ENCODE measurements at places on chromosomes 12 and 14.

DNA sequence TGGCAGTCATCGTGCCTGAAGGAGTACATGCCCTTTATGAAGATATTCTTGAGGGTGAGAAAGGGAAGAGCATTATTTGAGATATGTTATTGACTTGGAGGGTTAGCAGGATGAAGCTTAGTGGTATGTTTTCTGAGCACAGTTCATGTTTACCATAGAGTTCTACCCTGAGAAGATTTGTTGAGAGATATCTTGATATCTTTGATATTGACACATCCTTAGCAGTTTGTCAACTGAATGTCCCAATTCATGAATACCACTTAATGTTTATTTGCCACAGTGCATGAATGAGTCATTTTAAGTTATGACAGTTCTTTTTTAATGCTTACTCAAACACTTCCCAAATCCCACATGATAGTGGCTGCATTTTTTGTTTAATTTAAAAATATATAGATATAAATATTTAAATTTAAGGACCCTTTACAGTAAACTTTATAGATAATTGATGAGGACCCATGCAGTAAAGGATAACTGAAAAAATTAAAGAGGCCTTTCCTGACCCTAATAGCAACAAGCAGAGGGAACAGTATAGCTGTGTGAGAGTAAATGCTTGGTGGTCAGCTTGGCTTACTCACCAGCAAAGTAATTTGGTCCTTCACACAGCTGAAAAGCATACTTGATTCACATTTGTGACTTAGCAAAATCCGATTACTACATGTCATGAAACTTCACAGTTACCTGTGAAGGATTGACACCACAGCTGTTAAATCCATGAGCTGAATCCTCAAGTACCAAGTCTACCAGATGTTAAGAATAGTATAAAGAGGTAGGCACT is 25.8 kb downstream of the SLC39A9 start:
- no peak for DNase-seq

DNA sequence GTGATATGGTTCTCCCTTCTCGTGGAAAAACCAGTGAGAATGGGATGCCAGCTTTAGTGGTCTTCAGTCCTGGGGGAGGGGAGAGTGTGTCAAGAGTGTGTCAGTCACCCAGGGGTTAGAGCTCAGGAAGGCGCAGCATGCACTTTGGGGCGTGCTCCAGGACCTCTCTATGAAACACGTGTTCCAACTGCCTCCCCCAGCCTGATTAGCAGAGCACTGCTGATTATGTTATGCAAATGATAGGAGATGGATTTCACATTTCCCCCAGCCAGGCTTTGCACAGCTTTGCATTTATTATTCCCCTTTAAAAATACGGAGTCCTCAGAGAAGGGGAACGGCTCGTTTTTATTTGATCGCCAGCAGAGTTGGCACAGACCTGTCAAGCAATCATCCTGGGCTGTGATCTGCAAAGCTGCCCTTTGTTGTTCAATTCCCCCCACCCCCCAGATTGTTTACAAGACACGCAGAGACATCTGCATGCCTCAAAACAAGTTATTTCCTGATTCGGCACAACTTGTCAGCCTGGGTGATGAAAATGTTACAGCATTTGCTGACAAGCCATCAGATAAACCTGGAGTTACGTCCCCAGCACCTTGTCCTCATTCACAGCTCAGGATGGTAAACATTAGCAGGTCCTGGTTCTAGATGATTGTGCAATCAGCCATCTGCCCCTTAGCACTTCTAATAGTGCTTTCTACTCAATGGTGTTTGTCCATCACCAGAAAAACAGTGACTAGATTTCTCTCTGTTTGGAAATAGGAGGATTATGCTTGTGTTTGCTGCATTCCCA is 196.5 kb downstream of the NOVA1 start:
- no peak for DNase-seq

DNA sequence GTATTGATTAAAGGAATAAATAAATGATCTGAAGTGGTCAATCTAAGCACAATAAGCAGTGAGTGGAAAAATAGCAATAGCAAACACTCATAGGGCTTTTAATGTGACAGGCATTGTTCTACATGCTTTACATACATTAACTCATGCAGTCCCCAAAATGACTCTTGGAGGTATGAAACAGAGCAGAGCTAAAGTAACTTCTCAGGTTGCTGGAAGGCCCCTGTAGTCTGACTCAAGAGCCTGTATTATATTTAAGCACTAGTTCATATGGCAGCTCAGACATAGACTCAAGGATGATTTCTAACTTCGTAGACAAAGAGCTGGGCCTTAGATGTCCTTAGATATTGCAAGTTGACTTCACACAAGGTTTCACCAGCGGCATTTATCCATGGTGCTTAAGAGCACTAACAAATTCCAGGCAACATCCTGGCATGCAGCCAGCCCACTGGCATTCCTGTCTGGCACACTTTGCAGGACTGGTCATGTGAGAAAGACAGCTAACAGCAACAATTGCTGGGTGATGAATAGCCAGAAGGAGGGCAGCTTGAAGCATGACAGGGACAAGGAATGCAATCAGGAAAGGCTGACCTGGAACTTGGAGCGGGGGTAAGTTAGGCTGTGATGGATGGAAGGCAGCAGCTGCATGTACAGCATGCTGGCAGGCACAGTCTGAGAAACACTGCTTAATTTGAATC is 22.9 kb upstream of the KTN1 start:
- DNase-seq = peak; percentile 92

DNA sequence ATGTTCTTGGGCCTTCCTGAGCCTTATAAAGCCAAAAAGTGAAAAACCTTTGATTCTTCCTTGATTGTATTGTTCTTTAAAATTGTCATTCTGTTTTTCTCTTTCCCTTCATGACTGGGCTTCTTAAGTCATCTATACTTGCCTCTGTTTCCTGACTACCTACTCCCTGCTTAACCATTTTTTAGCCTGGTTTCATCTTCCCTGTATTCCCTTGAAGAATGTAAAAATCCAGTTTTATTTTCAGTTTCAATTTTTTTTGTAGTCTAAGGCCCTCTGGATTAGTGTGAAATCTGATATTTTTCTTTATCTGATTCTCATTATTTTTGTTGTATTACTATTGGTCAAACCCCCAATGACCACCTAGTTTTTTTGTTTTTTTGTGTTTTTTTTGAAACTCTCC is 46.3 kb downstream of the APAF1 start:
- DNase-seq = no peak

- peak; percentile 84 for DNase-seq
Measured at GRCh38 chr14:59275668-59276067, 87.2 kb downstream of the DAAM1 start.

GRCh38 chr12:10184261-10184843 is 5.5 kb downstream of the TMEM52B start:
- DNase-seq = peak; percentile 57

DNA sequence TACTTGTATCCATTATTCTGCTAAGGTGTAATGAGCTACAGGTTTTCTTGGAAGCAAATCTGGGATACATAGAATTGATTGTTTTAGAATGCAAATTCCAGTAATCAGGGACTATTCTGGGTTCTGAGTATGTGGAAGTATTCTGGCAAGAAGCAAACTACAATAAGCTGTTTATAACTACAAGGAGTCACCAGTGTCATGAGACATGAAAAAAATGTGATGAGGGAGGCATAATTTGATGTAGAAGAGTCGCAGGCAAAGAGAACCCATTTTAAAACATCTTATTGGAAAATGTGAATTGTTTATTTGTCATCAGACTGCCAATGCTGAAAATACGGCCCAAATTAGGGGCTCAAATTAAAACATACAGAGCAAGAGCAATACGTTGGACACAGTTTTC is 321.8 kb upstream of the E2F7 start:
- no peak for DNase-seq

DNA sequence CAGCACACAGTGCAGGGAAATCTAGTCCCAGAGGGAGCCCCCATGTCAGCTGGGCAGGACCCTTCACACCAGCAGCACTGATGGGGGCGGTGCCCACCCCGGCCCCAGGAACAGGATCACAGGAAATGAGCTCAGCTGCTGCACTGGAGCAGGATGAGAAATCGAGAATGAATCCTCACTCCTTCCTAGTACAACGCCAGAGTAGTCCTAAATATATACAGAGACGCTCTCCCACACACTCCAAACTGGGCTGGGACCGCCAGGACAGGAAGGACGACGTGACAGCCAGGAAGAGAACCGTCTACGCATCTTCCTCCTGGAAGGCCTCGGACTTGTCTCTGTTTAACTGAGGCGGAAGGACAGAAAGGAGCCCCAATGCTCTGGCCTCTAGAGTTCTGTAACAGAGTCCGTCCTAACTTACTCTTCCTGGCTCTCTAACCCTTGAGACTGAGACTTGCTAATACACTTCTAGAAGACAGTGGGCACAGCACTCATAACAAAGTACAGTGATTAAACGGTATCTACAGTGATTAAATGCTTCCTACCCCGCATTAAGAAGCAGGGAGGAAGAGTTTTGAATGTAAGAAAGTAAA is 33.4 kb downstream of the CDC42BPB start:
- peak; percentile 52 for DNase-seq

DNA sequence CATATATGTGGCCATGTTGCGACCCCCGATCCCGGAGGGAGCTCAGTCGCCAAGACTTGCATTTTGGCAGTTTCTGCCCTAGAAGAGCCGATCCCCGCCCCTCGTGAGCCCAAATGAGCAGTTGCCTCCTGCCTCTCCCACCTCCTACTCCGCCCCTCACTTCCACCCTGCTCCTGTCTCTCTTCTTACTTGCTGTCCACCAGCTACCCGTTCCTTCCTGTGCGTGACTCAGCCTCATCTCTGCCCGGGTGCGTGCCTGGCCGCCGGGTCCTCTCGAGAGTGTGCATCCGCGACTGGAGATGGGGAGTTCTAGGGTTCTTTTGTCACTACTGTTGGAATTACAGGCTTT is 585 bp downstream of the GPATCH2L start:
- DNase-seq = peak; percentile 86

DNA sequence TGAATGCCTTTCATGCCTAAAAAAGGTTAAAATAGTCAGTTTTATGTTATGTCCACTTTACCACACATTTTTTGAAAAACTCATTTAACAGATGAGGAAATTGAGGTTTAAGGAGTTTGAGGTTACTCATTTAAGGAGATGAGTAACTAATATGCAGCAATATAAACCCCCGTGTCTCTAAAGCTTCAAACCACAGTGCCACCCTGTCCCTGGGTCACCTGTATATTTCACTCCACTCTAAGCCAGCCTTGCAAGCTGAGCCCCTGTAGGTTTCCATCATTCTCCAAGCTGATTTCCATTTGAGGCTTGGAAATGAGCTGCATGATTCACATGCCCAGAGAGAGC is 64.4 kb downstream of the NUAK1 start:
- DNase-seq = no peak

- peak; percentile 86 for DNase-seq
Measured at GRCh38 chr12:105420659-105421240, 90.3 kb downstream of the C12orf75 start.

GRCh38 chr14:85688006-85688405 is 158.1 kb downstream of the FLRT2 start:
- DNase-seq = no peak

GRCh38 chr12:57590864-57591781 is at the start of gene PIP4K2C:
TSS of gene PIP4K2C (plus strand) at chr12:57591192. CDS start at chr12:57591290, 98 bp downstream.
- no peak for DNase-seq

Data from foreskin fibroblast (primary cell).